ENCODE measurements at places on chromosomes 1 and 21. TPM values are rescaled to one million over a fixed set of nuclear protein-coding genes. Genes with fewer than 3 reads are reported as not detected.

LGR6 gene
- total RNA-seq, result not detected

TFF2 gene
- not detected for total RNA-seq

BPNT1 gene
- 33.9 TPM for total RNA-seq

SLC22A15 gene
- 7.6 TPM for total RNA-seq

All from smooth muscle cell of trachea (primary cell).